ENCODE measurements at places on chromosomes 5 and 9. TPM values are rescaled to one million over a fixed set of nuclear protein-coding genes. Genes with fewer than 3 reads are reported as not detected.

GRCh38 chr9:79564105-79564504 is 7.7 kb upstream of the TLE4 start:
- no peak overlapping the region for H3K27ac ChIP-seq
- H3K4me3 ChIP-seq: no peak overlapping the region
- H3K36me3 ChIP-seq: no peaks in the 10 kb centered on the region
- no peaks in the 10 kb centered on the region for H3K4me1 ChIP-seq
- H3K27me3 ChIP-seq: no peaks in the 10 kb centered on the region
- DNase-seq: no peak

GRCh38 chr5:136022965-136023364 is 5.8 kb upstream of the TGFBI start:
- no peak overlapping the region for H3K27ac ChIP-seq
- no peaks in the 10 kb centered on the region for H3K36me3 ChIP-seq
- no peak for DNase-seq
- peaks cover 13% of the 10 kb centered on the region for H3K4me1 ChIP-seq

DNA sequence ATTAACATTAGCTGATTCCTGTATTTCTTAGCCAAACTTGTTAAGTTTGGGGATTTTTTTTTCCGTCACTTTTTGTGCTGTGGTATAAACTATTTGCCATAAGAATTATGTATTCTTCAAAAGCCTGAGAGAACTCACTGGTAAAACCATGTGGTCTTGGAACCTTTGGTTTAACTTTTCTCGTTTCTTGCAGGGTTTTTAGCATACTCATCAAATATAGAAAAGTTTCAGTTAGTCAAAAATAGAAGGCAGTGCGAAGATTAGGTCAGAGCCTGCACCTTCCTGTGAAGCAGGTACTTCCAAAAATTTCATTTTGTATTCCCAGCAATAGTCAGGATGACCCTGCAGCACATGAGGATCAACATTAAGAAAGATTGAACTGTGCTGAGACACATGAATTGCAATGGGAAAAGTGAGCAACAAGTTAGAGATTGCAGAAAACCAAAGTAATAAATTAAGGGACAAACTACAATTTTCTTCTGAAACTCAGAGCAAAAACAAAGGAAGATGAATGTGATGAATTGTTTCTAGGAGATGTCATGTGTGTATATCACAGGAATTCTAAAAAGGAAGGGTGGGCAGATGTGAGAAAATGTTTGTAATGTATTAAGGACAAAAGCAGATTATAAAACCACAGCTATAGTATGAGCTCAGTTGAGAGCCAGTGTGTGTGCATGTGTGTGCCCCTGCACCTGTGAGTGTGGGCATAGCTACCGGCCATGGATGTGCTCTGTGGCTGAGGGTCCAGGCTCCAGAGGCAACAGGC is 102.2 kb downstream of the ANGPTL2 start:
- H3K36me3 ChIP-seq: no peaks in the 10 kb centered on the region
- no peak overlapping the region for H3K4me3 ChIP-seq
- no peaks in the 10 kb centered on the region for H3K27me3 ChIP-seq
- H3K27ac ChIP-seq: no peak overlapping the region
- no peak for DNase-seq

DNA sequence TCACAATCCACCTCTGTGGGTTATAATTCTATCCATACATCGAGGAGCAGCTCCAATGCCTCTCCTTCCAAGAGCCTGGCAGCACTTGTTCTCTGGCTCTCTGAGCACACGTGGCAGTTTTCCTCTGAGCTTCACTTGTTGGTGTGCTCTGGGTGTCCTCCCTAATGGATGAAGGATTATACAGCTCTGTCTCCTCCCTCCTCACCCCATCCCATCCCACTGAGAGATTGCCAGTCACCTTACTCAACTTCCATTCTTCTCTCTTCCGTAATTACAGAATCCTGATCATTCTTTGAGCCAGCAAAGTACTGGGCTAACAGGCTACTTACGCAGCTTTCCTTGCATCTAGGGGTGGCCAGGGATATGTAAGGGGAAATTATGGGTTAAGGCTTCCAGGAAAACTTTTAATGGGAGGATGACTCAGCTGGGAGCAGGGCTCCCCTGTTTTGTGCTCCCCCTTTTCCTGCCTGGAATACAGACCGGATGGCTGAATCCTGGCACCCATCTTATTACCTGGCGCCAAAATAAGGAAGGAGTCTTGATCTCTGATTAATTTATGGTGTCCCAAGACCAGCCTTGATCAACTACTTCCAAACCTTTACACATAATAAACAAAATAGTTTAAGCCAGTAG is 6.3 kb upstream of the CCDC69 start:
- DNase-seq: no peak
- H3K4me1 ChIP-seq: peaks cover 7% of the 10 kb centered on the region
- H3K4me3 ChIP-seq: no peak overlapping the region
- no peak overlapping the region for H3K27ac ChIP-seq
- H3K36me3 ChIP-seq: no peaks in the 10 kb centered on the region
- no peaks in the 10 kb centered on the region for H3K27me3 ChIP-seq

DNA sequence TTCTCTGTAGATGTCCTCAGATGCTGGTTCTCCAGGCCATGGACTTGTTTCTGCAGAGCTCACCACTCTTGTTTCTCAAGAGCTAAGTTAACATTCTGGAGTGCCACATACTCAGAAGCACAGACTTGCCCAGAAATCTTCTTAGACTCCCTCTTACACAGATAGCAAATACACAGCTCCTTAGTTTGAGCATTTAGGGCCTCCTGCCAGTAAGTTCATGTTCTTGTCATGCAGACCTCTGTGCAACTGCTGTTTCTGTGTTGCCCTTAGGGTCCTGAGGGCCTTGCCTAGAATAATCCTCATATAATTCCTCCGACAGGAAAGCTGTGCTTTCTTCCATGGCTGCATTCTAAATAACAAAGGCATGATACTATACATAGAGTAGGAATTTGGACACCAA is 1.3 kb upstream of the PTPDC1 start:
- no peak for DNase-seq
- H3K4me1 ChIP-seq: no peaks in the 10 kb centered on the region
- H3K36me3 ChIP-seq: no peaks in the 10 kb centered on the region
- no peak overlapping the region for H3K27ac ChIP-seq

DNA sequence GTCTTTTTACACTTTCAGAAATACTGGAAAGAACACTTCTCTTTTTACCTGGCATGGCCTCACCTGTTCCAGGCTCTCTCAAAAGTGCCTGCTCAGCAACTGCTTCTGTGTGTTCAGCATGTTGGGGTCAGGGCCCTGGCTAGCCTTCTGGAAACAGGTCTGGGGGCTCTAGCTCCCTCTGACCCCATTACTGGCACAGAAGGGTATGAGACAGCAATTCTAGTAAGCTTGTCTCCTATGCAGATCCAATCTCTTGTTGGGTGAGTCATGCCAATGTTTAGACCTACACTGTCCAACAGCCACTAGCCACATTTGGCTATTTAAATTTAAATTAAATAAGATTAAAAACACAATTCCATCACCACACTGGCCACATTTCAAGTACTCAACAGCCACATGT is 80.8 kb downstream of the MAPKAP1 start:
- no peak overlapping the region for H3K27ac ChIP-seq
- no peak for DNase-seq
- no peaks in the 10 kb centered on the region for H3K4me1 ChIP-seq
- no peaks in the 10 kb centered on the region for H3K36me3 ChIP-seq
- H3K27me3 ChIP-seq: no peaks in the 10 kb centered on the region

The PCDHAC2 gene
- not detected for total RNA-seq
